Muscle of arm (tissue), 14 donors: ENCODE measurements at places on chromosomes 12 and 14. TPM values are rescaled to one million over a fixed set of nuclear protein-coding genes. Genes with fewer than 3 reads are reported as not detected.

DNA sequence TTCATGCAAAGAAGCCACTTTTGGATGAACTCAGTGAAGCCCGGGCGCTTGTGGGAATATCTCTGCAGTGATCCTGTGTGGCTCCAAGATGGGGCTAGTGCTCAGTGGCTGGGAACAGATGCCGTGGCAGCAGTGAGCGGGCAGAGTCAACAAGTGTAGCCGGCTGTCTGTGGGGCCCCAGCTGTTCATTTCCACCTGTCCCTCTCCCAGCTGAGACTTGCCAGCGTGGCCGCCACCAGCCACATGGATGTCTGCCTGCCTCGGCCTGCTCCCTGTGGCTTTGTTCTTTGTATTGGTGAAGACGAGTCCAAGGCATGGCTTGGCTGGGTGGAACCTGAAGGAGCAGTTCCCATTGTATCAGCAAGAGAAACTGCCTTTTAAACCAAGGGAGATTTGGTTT lies 77.3 kb downstream of the NOS1 start:
- DNase-seq, result peak; percentile 6

AP5M1 gene
- polyA plus RNA-seq, result 12.8 TPM

- no peak for DNase-seq
Observed at GRCh38 chr14:35826952-35827416, 846 bp downstream of the BRMS1L start.

- DNase-seq, result no peak
Observed at GRCh38 chr12:125218952-125219351, 153.7 kb downstream of the AACS start.

- DNase-seq, result no peak
Observed at GRCh38 chr14:39682582-39682981, 250.3 kb upstream of the FBXO33 start.

GRCh38 chr14:73700325-73700724 lies 13.9 kb downstream of the PNMA1 start:
- DNase-seq, result no peak

GRCh38 chr14:104689109-104689880 lies at the start of gene INF2:
Gene INF2 (plus strand): TSS chr14:104689618. CDS start chr14:104701366, 11,748 bp downstream.
- DNase-seq, result no peak

DNA sequence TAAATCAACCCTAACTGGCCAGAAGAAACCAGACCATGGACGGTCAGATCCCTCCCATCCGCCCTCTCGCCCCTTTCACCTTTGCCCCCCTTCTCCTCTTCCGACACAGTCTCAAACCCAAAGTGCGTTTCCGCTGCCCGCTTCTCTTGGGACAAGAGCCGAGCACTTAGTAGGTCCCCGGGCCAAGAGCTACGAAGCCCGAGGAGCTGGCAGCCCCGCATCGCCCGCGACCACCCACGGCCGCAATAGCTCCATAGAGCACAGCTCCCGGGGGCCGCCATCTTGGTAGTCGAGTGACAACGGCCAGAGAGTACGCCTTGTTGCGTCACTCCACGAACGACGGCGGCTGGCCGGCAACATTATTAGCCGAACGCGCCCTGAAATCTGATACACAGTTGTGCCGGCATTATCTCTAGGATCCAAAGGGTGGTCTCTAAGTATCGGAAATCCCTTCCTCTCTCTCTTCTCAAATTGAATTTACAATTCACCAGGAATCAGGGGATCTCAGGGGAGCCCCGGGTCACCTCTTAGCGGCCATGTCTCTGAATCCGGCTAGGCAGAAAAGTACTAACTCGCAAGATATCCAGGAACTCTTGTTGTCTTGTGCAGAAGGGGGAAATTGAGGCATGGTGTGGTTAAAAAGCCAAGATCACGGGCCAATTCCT lies at the start of gene COQ5:
Gene COQ5, minus strand, starts transcription at position 298 of the 665 bp plus-strand sequence. Its CDS starts 17 bp downstream, at position 281.
- peak; percentile 95 for DNase-seq

BBS10 gene
- 16.2 TPM for polyA plus RNA-seq

GRCh38 chr12:121494093-121494787 lies 86.6 kb downstream of the KDM2B start:
- peak; percentile 17 for DNase-seq

GRCh38 chr14:68245146-68246073 lies 425.8 kb downstream of the RAD51B start:
- DNase-seq, result peak; percentile 89

DNA sequence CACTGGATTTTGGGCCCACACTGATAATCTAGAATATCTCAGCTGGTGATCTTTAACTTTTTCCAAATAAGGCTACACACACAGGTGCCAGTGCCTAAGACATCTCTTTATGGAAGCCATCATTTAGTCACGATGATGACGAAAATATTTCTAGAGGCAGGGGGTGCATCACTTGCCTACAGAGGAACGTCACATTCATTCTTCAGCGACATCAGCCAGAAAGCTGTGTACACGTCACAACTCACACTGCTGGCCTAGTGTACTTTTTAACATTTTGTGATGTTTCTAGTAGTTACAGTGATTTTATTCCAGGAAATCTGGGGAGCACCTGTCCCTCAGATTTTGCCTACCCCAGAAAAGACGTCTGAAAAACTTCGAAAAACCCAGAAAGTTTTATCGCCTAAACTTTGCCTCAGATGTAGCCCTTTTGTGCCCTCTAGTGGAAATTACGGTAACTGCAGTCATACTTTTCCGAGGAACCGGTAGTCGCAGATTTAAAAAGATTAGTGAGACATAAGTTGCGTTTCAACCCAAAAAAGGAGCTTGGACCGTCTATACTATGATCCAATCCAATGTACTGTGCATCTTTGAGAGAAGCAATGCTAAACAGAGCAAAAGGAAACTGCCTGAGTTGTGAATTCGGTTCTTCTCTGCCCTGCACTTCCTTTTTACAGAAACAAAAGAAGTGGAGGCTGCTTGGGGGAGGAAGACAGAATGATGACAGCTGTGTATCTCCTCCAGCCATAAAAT lies 64.3 kb upstream of the STON2 start:
- DNase-seq, result peak; percentile 87

DNA sequence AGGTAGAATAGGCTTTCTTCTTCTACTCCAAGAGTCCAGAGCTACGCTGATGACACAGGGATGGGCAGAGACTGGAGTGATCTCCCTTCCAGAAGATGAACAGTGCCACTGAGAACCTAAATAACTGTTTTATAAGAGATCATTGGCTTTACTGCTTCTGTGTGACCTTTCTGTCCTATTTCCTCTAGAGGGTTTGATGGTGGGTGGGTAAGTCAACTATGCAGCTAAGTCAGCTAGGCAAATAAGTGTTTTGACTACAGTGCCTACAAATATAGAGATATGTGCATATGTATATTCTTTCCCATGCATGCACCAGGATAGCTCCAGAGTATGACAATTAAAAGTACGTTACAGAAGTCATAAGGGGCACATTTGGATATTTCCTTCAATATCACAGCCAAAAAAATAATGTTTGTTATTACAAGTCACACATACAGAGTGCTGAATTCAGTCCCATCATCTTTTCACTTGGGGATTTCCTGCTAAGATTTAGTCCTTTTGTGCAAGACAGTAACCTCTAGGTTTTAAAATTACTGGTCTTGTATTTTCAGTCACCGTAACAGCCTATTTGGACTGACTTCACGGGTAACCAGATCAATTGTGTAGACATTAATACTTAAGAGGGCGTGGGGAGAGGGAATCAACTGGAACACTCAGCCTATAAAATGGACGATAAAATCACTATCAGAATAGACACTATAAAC lies 412.6 kb upstream of the SOX5 start:
- DNase-seq, result no peak

RERGL gene
- polyA plus RNA-seq, result not detected

GRCh38 chr12:8950702-8951478 lies 1.4 kb upstream of the M6PR start:
- no peak for DNase-seq

- DNase-seq, result no peak
Observed at GRCh38 chr12:15778126-15778525, 11.1 kb downstream of the EPS8 start.

DNA sequence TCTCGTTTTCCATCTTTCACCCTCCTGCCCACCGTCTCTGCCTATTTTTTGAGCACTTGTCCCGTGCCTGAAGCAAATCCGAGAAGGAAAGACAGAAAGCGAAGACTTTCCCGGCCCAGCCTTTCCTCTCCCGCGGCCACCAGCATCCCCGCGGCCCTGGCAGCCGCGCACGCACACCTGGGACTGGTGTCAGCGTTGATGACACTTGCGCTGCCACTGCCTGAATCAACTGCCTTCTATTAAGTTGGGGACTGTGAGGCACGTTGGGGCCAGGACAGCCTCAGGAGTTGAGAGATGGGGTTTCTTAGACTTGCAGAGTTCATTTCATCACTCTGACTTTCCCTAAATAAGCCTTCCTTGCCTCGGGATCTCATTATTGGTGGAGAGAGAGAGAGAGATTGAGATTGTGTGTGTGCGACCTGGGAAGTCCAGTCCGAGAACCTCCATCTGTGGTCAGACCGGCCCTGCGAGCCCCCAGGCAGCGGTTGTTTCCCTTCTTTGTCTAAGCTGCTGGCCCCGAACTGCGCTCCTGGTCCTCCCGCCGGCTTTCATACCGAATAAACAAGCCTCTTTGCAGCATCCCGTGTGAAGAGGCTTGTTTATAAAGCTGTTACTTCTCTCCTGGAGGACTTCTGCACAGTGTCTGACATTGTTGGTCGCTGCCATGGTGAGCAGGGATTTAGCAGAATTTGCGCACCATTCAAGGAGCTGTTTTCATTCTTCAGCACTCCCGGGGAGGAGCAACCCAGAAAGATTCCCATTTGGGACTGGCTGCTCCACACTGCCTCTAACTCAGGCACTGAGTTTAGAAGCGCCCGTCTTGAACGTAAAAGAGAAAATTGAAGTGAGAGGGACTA lies 1.5 kb downstream of the PDZRN4 start:
- no peak for DNase-seq

DNA sequence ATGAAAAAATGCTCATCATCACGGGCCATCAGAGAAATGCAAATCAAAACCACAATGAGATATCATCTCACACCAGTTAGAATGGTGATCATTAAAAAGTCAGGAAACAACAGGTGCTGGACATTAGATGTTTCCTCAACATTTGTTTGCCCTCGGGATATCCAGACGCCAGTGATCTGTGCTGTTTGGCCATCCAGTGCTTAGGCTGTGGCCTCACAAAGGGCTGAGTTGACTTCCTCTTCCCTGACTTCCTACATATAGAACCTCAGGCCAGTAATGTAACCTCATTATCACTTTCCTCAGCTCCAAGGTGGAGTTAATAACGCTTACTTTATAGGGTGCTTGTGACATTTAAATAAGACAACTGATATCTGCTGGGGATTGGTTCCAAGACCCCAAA lies 51.8 kb downstream of the SLC15A5 start:
- DNase-seq, result no peak

DNA sequence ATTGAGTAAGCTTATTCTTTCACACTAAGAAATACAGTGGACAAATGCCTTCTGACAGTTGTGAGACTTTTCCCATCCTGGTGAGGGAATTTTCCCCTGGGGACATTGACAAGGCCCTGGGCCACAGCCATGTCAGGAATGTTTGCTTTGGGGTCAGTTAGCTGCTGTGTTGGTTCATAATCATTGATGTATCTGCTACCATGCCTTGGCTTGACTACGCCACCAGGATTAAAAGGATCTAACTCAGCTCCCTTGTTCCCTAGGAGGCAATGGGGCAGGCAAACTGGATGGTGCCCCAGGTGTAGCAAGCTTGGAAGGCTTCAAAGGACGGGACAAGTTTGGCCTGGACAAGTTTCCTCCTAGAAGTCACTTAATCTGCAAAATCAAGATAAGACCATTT lies 3.1 kb upstream of the CCDC88C start:
- DNase-seq, result no peak

GRCh38 chr12:84913129-84913515 lies 523 bp upstream of the SLC6A15 start:
- DNase-seq, result no peak

SERPINA3 gene
- polyA plus RNA-seq, result 0.59 TPM

- no peak for DNase-seq
Observed at GRCh38 chr12:18807714-18808113, 69.8 kb downstream of the CAPZA3 start.

- no peak for DNase-seq
Observed at GRCh38 chr14:54809767-54810166, 92.9 kb downstream of the GCH1 start.

DPY19L2 gene
- 13.1 TPM for polyA plus RNA-seq

NDRG2 gene
- polyA plus RNA-seq, result 185 TPM

DNA sequence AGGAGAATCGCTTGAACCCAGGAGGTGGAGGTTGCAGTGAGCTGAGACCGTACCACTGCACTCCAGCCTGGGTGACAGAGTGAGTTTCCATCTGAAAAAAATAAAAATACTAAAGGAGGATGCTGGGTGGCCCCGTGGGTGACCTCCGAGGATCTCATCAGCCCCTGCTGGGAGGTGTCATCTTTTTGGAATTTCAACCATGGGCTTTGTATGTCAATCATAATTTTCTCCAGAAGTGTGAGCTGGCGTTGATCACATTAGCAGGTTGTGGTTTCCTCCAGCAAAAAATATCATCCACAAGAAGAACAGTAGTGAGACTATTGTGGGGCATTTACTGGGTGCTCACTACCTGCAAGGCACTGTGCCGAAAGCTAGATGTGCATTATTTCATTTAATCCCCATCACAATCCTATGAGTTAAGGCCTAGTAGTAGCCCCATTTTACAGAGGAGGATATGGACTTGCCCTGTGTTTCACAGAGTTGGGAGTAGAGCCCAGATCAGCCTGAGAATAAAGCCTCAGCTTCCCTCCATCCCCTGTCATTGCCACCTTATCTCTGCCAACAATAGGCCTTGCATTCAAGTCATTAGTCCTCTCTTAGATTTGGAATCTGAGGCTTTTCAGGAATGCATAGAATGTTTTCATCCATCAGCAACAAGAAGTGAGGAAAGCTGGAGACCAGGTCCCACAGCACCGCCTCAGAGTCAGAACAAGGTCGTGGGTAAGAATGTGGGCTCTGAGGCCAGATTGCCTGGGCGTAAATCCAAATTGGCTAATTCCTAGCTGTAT lies 39.8 kb downstream of the SVOP start:
- no peak for DNase-seq

PARPBP gene
- 4.0 TPM for polyA plus RNA-seq

DNA sequence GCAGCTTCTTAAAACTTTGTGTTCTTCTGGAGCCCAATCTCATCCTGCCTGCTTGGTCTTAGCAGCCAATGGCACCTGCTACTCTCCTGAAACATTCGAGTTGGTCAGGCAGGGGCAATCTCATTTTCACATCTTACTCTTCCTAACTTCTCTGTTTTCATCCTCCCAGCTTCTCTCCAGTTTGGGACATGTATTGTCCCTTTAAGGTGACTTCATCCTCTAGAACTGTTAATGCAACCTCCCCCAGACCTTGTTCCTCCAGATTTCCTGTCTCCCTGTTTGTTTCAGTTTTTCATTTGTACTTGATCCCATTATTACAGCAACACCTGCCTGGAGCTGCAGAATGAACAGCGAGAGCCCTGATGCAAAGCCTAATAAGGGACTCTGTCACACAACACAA lies 31.3 kb downstream of the SERPINA11 start:
- no peak for DNase-seq

DNA sequence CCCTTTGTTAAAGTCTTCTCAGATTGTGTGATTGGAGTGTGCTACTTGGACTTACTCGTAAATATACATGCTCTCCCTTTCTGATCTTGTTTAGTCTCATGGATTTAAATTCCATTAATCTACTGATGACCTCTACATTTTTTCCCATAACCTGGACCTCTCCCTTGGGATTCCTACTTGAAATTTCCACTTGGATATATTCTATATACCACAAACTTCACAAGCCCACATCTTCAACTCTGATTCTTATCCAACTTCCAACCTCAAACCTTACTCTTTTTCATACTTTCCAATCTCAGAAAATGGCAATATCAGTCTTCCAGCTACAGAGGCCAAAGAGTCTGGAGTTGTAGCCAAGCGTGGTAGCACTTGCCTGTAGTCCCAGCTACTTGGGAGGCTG lies 49.1 kb upstream of the OTOGL start:
- DNase-seq, result no peak
